Stimulated activated effector memory CD8-positive, alpha-beta T cell treated with anti-CD3 and anti-CD28 coated beads, Interleukin-12 subunit alpha, Interleukin-12 subunit beta, amount 100 ng/mL, for 72 hours (primary cell): ENCODE measurements at places on chromosomes 12 and 14.

DNA sequence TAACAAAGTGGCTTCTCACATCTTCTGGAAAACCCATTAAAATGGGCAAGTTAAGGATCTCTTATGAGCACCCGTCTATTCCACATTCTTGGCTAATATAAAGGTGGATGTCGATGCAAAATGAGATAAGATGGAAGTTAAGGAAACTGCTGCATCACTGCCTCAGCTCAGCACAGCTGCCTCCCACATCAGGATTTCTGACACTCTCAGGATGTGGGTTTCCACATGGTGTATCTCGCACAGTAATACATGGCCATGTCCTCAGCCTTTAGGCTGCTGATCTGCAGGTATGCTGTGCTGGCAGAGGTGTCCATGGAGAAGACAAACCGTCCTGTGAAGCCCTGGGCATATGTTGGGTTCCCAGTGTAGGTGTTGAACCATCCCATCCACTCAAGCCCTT is 1348.0 kb downstream of the TMEM121 start:
- DNase-seq: no peak

DNA sequence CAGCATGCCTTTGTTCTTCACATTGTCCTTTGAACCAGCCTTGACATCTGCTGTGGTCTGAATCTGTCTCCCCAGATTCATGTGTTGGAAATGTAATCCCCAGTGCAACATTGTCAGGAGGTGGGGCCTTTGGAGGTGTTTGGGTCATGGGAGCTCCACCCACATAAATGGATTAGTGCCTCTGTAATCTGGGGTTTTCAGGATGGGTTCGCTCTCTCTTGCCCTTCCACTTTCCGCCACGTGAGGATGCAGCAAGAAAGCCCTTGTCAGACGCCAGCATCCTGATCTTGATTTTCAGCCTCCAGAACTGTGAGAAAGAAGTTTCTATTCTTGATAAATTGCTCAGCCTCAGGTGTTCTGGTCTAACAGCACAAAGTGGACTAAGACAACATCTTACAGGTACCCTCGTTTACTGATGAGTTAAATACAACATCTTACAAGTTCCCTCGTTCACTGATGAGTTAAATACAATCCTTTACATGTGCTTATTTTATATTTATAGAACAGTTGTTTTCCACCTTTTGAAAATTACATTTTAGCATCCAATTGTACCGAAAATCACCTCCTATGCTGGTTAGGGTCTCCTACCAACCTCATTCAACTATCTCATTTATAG is 54.4 kb upstream of the RIMBP2 start:
- DNase-seq: no peak

DNA sequence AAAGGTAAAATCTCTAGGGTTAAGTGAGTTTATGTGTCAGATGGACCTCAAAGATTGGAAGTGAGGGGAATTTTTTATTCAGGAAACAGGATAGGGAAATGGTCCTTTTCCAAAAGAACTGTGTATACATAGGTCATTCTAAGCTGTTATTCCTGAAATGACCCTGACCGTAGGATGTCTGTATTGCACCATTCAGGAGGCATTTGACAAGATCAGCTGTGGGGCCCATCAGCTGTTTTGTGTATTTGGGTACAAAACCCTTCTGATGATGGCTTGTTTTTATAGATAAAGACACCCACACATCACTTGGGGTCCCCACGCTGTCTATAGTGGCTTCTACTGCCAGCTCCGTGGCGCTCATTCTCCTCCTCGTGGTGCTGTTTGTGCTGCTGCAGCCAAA is 62.6 kb upstream of the SRSF5 start:
- no peak for DNase-seq

GRCh38 chr14:51521764-51522163 is 129.9 kb upstream of the FRMD6 start:
- DNase-seq: no peak

DNA sequence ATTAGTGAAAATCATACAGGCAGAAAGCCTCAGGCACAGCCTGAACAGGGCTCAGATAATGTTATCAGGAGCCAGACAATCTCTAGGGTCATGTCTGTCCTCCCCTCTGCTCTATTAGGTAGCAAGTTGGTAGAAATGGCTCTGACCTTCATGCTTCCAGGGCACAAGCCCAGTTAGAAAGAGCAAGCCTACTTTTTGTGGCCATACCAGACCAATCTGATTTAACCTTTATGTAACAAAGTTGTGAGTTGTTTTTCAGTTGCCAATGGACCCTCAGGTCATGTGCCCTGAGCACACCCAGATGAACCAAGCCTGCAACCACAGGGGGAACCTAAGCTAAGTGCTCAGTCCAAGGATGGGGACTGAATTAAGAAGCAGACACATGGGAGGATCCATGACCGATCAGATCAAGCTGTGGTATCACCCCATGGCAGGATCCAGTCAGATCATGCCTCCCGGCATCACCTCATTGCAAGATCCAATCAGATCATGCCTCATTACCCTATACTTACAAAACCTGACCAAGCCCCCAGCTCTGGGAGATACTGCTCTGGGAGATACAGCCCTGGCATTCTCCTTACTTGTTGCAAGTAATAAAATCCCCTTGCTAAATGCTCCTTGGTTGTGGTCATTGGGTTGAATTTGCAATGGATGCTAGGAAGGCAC is 18.8 kb upstream of the HIGD1C start:
- DNase-seq: peak; percentile 43

DNA sequence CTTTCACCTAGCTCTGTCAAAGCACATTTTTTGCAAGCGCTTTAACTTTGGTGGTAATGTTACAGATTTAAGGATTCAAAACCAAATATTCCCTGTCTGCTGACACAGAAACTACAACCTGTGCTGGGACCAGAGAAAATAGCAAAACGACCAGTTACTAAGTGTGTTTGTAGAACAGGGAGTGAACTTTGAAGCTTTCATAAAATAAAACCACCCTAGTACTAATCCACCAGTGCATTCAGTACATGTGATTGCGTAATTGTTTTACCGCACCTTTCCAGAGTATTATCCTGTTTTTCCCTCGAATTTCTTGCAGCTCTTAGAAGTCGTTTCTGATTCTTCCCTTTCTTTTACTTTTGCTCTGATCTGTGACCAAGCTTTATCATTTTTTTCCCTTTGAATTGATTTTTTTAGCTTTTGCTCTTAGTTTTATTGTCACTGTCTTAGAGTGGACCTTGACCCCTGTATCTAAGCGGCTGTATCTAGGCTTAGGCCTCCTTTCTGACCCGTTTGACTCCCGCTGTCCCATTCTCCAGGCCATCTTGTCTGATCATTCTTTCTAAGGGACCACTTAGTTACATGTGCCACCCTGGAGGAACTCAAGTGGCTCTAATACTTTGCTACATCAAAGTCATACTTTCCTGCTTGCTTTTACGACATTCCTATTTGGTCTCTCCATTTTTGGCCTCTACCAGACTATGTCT is 429.4 kb downstream of the PCNX1 start:
- DNase-seq: no peak

DNA sequence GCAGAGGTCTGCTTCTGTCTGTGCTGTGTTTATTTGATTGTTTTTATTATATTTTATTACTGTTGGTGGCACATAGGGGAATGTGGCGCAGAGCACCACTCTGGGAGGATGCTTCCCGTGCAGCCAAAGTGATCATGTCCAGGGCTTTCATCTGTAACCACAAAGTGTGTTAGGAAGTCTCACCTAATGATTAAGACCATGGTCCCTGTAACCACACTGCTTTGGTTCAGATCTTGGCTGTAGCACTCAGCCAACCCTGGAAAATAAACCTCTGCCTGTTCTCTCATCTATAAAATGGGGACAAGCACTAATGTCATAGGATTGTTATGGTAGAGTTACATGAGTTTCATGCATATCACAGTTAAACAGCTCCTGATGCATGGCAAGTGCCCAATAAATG is 1.9 kb downstream of the RESF1 start:
- DNase-seq: no peak

GRCh38 chr12:119659289-119659897 is 8.5 kb upstream of the PRKAB1 start:
- peak; percentile 17 for DNase-seq

DNA sequence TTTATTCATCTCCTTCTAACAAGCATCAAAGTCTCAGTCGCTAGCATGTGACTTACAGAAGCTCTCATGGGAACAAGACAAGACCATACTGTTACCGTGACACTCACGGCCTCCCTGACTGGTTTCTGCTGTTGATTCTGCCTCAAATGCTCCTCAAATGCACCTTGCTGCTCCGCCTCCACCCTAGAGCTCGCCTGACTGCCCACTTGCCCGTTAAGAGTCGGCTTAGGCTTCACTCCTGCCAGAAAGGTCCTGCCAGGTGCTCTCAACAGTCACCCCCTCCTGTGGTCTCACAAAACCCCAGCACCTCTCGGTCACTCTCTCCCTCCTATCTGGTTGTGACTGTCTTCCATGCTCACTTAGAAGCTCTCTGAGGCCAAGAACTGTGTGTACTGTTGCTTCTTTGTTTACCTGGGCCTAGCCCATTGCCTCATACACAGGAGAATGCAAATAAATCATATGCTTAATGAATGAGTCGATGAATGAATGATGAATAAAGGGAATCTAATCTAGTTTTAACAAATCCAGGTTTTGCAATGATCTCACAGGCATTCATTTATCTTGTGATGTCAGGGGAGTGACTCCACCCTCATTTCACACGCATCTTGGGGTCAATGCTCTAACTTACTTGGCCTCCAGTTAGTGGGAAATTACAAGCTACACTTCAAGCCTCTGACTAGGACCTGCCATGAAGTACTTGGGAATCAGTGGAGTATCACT is 41.3 kb downstream of the SSH1 start:
- DNase-seq: no peak

DNA sequence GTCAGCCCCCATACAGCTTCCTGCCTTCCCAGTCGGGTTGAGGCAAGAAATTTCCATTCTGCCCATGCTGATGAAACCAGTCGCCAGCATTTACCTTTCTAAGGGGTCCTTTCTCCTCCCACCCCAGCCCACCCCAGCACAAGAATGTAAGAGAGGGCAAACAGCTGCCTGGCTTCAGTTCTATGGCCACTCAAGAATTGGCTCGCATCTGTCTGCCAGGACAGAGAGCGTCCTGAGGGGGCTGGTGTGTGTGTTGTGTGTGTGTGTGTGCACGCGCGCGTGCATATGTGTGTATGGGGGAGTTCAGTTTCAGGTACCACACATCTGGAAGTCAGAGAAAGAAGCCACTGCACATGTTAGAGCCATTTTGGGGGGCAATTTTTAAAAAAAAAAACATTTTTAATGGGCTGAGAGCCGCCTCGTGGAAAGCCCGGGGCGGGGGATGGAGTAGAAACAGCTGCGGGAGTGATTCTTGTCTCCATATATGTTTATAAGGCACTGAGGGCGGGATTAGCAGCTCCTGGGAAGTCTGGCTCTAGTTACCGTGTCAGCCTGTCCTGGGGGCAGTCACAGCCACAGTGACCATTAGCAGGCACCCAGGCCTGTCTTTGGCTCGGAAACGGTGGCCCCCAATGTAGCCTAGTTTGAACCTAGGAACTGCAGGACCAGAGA is at the start of gene WNT5B:
Gene WNT5B, plus strand, starts transcription at position 566 of the 672 bp plus-strand sequence. CDS start 2,124 bp downstream, outside the sequence.
- no peak for DNase-seq

DNA sequence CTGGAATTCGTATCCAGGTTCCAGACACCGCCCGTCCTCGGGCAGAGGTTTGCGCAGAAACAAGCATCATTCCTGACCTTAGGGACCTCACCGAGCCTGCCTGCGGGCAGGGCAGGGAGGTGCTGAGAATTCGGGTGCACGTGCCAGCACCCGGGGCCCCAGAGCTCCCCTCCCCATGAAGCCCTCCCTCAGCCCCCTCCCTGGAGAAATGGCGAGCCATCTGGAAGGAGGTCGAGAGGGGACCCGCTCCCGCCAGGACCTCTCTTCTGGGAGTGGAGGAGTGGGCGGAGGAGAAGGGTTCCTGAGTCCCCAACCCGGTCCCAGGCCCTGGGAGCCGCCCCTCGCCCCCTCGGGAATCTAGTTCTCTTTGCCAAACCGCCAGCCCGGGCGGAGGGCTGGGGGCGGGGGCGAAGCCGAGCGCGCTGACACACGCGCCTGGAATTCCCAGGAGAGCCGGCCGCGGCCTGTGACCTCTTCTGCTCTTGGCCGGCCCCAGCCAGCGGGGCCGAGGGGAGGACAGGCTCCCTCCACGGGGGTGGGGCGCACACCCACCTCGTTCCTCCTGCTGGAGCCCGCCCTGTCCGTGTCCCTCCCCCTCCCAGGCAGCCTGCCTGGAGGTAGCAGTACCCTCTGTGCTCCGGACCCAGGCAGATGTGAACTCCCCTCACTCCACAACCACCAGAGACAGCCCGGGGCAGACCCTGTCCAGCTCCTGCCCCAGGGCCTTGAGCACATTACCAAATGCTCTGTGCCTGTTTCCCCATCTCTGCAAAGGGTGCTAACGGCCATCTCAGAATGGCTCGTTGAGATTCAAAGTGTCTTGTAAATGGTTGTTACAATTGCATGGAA is 23.0 kb upstream of the GPR132 start:
- DNase-seq: no peak

DNA sequence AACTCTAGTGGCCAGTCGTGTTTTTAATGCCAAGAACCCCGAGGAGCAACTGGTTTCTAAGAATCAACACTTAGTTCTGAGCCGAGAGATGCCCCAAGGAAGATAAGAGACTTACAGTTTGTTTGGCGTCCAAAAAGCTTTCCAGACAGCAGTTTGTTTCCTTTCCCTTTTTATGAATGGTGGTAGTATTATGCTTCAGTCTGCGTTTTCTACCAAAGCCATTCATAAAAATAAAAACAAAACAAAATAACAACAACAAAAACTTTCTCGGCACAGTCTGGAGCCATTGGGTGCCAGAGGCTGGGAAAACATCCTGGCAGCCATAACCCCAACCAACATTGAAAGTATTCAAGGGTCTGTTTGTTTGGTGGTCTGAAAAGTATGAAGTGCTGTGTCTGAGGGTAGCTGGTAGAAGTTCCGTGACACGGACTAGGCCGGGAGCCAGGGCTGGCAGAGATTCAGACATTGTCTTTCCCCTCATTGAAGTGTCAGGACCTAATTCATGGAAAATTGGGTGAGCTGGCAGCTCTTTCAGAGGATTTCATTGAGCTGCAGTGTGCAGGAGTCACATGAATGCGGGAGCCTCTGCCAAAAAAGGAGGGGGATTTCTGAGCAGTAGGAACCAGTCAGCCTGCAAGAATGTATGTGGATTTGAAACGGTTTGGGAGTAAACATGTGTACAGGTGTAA is 124.2 kb downstream of the HMGA2 start:
- no peak for DNase-seq

GRCh38 chr12:110577864-110578693 is 5.0 kb downstream of the PPTC7 start:
- peak; percentile 75 for DNase-seq

- DNase-seq: no peak
These were observed 90.1 kb downstream of the NCOR2 start for GRCh38 chr12:124477107-124477915.

GRCh38 chr12:77013091-77013490 is 52.3 kb downstream of the E2F7 start:
- no peak for DNase-seq

DNA sequence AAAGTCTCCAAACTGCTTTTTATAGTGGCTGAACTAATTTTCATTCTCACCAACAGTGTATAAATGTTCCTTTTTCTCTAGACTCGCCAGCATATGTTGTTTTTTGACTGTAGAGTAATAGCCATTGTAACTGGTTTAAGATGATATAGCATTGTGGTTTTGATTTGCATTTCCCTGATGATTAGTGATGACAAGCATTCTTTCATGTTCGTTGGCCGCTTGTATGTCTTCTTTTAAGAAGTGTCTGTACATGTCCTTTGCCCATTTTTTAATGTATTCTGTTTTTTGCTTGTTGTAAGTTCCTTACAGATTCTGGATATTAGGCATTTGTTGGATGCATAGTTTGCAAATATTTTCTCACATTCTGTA is 404.9 kb downstream of the FLRT2 start:
- no peak for DNase-seq

- DNase-seq: no peak
These were observed 384.6 kb downstream of the SLC16A7 start for GRCh38 chr12:59980476-59980875.
